CD4-positive, alpha-beta T cell treated with Interleukin-4 for 1 hour (primary cell): ENCODE measurements at places on chromosomes 11 and 22.

GRCh38 chr11:9884601-9885000 is 220.7 kb downstream of the SWAP70 start:
- DNase-seq, result no peak

DNA sequence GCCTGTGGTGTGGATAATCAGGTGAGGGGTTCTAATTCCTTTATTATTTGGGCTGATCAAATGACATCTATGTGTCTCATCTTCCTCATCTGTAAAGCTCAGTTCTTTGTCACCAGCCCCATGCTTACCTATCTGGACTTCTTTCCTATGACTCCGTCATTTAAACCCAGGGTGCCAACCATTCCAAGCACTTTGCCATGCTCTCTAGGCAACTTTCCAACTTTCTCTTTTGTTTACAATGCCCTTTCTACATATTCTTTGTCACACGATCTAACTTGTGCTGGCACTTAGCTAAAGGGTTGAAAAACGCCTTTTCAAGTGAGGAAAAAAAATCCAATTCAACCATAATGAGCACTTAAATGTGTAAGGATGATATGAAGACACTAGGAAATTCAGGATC is 27.9 kb downstream of the EXPH5 start:
- DNase-seq, result no peak

DNA sequence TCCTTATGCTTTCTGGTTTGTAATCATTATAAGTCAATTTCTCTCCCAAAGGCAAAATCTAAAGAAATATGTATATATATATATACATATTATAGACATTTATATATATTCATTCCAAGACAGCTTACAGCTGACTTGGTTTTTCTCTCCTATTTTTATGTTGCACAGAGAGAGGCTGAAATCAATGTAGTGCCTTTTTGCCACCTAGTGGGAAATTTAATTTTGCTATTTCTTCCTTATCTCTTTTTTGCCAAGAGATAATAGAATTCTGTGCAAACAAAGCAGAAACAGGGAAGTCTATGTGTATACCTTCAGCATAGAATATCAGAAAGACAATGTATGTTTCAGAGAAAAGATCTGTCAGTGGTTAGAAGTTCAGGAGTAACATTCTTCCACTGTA is 186.0 kb upstream of the ANO5 start:
- no peak for DNase-seq

DNA sequence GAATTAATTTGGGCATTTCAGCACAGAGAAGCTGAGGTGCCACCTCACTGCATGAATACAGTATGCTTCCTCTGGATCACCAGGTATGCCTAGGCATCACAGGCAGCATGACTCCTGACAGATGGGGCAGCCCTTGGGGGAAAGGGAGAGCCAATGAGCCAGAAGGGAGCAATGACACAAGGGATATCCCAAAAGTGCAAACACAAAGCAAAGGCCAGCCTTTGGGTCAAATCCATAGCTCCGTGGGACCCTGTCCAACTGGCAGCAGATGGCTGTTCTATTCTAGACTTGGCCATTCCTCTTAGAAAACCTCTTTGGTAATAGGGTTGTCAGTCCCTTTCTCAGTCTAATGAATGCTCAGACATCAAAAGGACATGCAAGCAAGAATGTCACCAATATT is 73.3 kb downstream of the SERGEF start:
- DNase-seq, result no peak

DNA sequence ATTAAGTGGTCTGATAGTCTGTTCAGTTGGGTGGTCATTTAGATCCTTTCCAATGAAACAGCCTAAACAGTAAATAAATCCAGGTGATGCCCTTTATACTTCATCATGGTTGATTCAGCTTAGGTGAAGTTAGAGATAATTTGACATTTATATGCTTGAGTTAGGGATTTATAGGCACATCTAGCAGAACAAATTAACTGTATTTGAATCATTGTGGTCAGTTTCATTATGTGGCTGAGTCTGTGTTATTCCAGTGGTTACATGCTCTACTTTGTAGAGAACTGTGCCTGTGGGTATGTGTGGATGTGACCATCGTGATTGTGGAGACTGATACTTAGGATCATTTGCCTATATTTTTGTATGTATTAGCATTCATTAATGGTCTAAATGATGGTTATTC is 194.6 kb downstream of the DDX10 start:
- no peak for DNase-seq

GRCh38 chr11:47220401-47220821 is 5.6 kb downstream of the DDB2 start:
- DNase-seq, result no peak
